ENCODE measurements at places on chromosomes 11 and 22. TPM values are rescaled to one million over a fixed set of nuclear protein-coding genes. Genes with fewer than 3 reads are reported as not detected.

DNA sequence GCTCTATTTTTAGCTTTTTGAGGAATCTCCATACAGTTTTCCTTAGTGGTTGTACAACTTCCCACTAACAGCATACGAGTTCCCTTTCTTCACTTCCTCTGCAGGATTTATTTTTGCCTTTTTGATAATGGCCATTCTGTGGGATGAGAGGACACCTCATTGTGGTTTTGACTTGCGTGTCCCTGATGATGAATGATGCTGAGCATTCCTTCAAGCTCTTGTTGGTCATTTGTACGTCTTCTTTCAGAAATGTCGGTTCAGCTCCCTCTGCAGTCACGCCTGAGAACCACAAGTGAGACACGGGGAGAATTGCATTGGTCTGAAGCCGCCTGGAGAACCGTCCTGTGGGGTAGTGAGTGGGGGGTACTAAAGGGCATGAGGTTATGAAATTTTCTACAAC lies 2.0 kb upstream of the KRTAP5-10 start:
- DNase-seq: peak; percentile 19

- no peak for DNase-seq
These were observed 8.4 kb upstream of the OR10A3 start for GRCh38 chr11:7949934-7950333.

Gene STX3
- total RNA-seq: 167 TPM

Gene SOX6
- total RNA-seq: 163 TPM

- no peak for DNase-seq
These were observed 22.5 kb downstream of the TECTA start for GRCh38 chr11:121123496-121124069.

- DNase-seq: no peak
These were observed 1.4 kb upstream of the C22orf39 start for GRCh38 chr22:19448739-19449421.
